Stimulated activated CD4-positive, alpha-beta T cell treated with anti-CD3 and anti-CD28 coated beads, TNF-alpha, amount 100 ng/mL, for 1 hour (primary cell): ENCODE measurements at places on chromosomes 1 and 21.
A peak's percentile ranks its signal among the peaks of the same experiment; 100 is the strongest.

DNA sequence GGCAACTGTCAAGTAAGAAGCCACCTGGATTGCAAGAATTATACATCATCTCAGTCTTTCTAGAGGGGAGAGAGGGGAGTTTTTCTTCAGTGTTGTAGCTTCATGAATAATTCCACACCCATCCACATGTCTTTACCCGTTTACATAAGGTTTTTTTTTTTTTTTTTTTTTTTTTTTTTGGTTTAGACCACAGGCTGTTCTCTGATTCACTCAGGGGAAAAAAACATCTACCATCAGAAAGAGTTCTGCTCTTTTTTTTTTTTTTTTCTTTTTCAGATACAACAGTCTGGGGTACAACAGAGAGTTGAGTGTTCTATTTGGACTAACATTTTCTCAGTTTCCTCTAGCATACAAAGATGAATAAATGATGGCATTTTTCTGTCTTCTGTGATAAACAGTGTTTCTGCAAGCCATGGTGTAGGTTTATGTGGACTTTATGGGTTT is 4.9 kb upstream of the KIF14 start:
- DNase-seq, result no peak

GRCh38 chr1:51415963-51416362 is 85.6 kb upstream of the TTC39A start:
- no peak for DNase-seq

DNA sequence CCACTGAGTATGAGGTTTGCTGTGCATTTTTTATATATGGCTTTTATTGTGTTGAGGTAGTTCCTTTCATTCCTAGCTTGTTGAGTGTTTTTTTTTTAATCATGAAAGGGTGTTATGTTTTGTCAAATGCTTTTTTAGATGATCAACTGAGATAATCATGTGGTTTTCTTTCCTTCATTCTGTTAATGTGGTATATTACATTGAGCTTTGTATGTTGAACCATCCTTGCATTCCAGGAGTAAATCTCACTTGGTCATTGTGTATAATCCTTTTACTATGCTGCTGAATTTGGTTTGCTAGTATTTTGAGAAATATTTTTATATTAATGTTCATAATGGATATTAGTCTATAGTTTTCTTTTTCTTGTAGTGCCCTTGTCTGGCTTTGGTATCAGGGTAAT is 11.1 kb upstream of the ZBTB40 start:
- DNase-seq, result no peak

DNA sequence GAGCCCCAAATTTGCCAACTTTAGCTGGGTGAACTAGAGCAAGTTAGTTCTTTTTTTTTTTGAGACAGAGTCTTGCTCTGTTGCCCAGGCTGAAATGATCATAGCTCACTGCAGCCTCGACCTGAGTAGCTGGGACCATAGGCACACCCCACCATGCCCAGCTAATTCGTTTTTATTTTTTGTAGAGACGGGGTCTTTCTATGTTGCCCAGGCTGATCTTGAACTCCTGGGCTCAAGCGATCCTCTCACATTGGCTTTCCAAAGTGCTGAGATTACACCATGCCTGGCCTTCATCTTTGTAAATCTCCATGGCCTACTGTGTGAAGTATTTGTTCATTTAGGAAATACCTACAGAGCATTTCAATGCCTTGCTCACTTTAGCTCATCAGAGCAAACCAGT is 105.6 kb upstream of the SLC44A3 start:
- DNase-seq, result no peak

DNA sequence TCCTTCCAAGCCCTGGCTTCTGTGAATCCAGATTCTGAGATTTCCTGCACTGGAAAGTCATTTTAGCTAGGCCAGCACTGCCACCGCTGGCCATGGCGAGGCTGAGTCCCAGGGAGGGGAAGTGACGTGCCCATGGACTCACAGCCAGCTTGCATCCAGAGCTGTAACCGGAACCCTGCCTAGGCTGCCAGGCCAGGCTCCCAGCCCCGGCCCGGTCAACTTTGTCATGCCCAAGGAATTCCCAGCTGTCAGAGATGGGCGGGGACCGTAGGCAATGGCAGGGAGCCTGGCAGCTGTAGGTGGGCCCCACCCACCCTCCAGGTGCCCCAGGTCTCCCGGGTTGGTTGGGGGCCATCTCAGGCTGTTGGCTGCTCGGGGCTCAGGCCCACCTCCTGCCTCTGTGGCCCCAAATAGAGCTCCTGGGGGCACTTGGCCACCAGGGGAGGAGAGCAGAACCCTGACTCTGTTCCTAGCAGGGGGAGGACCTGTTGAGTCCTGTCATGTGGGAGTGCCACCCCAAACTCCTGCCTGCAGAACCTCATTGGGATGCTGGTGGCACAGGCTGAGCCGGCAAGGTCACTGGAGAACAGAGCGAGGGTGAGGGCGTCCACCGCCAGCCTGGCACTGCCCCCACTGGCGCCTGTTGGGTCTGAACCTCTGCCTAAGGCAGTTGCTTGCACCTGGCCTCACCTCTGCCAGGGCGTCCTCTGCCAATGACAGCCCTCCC is 57.8 kb downstream of the FOXO6 start:
- DNase-seq, result no peak

DNA sequence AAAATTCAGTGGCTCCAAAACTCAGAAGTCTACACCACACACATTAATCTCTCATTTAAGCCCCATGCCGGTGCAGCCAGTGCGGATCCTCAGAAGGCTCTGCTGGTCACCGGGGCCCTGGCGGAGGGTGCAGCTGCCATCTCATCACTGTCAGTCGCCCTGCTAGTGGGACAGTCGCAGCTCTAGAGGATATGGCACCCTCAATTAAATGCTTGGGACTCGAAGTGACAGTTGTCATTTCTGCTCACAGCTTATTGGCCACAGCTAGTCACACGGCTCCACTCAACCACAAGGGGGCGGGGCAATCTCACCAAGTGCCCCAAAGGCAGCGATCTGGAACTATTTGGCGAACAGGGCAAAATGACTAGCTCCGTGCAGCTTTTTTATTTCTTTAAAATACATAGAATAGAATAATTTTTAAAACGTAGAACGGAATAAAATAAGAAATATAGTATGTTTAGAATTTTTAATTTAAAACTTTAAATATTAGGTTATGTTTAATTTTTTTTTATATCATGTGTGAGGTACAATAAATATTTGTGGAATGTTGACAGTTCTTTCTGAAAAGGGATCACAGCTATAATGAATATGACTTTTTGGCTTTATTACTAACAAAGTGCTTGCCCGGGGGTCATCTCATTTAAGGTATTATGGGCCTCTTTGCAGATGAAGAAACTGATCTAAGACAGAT is 8.0 kb upstream of the MAN1C1 start:
- peak; percentile 80 for DNase-seq

- DNase-seq, result no peak
Measured at GRCh38 chr1:51760872-51761271, 117.7 kb downstream of the NRDC start.

GRCh38 chr1:243261390-243261789 is 5.5 kb downstream of the SDCCAG8 start:
- DNase-seq, result no peak

GRCh38 chr1:33163621-33164519 is 18.0 kb downstream of the TRIM62 start:
- DNase-seq, result no peak

DNA sequence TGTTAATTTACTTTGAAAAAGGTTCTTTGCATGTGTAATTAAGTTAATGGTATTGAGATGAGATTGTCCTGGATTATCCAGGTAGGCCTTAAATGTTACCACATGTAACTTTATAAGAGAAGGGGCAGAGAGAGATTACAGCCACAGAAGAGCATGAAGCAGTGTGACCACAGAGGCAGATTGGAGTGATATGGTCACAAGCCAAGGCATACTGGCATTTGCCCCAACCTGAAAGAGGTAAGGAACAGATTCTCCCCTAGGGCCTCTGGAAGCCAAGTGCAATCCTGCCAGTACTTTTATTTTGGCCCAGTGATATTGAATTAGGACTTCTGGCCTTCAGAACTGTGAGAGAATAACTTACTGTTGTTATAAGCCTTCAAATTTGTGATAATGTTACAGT is 23.0 kb downstream of the RNF2 start:
- no peak for DNase-seq

DNA sequence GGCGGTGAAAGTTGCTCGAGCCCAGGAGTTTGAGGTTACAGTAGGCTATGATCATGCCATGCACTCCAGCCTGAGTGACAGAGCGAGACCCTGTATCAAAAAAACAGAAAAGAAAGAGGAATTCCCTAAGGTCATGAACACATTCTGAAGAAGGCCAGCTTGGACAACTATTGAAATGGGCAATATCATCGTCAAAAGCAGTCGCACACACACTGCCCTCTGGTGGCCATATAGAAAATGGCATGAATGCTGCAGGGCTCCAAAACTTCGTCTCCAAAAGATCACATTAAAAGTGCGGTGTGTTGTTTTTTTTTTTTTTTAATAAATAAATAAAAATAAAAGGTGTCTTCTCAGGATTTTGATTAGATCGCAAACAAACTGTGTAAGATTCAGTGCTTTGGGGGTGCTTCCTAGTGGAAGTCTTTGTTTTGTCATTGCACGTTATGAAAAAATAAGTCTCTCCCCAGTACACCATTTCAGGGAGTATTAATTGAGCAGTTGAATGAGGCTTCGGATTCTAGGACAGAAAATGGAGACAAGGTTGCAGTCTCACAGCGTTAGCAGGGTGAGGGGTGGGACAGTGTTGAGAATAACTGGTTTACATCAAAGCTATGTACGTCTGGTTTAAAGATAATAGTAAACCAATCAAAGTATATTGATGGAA is 87.5 kb upstream of the FMN2 start:
- DNase-seq, result no peak

- DNase-seq, result no peak
Measured at GRCh38 chr1:169326956-169327268, 40.7 kb downstream of the NME7 start.

DNA sequence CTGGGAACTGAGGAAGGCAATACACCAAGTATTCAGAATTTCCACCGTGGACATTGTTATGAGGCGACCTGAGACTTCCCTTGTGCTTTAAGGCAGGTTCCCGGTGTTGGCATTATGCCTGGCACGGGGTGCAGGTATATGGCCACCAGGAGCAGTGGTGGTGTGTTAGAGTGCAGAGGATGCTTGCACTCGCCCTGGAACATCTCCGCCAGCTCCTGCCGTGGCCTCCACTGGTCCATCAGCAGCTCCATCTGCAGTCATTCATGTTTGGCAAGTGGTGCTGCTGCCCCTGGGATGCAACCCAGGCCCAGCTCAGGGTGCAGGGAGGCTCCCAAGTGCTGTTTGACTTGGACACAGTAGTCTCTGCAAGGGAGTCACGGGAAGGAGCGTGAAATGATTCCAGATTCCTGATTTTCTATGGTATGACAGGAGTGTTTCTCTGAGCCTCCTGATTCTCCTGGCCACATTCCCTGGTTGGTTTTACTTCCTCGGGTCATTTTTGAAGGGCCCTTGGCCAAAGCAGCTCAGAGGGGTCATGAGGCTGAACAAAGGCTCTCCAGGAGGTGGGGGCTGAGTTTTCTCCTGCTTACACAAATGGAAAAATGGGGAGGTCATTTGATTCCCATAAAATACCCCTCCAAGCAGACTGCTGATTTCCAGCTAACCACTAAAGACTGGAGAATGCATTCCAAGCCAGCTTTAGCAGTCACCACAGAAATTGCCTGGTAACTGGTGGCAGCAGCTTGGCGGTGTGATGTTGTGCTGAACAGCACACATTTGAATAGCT is 60.4 kb upstream of the PSEN2 start:
- no peak for DNase-seq

GRCh38 chr1:172966844-172967540 is 83.7 kb downstream of the TNFSF18 start:
- no peak for DNase-seq

- DNase-seq, result no peak
Measured at GRCh38 chr1:43545695-43546387, 15.2 kb downstream of the PTPRF start.

DNA sequence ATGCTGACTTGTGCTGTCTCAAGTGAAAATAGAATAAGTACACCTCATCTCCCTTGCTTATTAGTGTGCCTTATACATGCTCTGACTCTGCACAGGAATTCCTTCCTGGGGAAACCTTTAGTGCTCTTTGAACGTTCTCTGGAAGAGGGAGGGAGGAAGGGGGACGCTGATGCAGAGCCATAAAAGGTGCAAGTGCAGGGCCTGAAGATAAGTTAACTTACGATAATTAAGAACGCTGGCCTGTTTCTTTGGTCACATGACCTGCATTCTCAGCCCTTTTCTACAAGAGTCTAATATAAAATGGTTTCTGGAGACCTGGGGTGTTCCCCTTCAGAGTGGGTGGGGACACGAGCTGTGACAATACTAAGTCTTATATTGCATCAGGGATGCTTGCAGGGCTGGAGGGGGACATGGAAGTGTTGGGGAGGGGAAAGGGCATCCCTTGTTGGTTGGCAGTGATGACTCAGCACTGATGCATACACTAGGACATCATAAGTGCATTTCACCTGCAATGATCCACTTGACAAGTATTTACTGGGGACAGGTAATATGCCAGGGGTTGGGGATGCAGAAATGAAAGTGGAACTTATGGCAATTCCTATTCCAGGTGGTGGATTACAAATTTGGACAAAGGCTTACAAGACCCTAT is 26.3 kb upstream of the KIAA0040 start:
- DNase-seq, result no peak

- DNase-seq, result peak; percentile 14
Measured at GRCh38 chr1:204975568-204976235, 67.3 kb upstream of the CNTN2 start.

GRCh38 chr1:116733476-116734365 is 20.5 kb upstream of the CD2 start:
- DNase-seq, result no peak

DNA sequence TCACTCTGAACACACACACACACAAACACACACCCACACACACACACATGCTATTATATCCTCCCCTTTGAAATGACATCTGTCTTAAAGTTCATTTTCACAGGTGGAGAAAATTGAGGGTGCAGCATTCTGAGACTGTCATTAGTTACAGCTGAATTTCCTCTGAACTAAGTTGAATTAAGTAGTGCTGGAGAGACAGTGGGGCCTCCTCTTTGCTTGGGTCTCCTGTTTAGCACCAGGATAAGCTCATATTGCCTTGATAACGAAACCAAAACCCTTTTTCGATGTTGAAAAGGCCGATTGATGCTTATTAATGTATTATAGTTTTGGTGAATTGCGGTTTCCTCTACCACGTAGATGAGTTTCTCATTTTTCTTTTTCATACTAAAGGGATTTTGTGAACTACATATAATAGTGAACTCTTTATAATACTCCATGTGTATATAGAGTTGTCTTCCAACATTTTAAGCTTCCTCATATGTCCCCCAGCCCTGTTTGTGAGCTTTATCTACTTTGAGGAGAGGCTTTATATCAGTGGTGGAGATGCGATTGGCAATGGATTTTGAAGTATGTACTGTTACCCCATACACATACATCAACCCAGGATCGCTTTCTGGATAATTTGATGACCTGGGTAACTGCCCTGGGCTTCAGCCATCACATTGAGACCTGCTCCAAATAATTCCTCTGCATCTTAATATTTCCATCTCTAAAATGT is 17.4 kb downstream of the DYNLT5 start:
- no peak for DNase-seq

- peak; percentile 28 for DNase-seq
Measured at GRCh38 chr1:84298328-84298683, 3.2 kb upstream of the SAMD13 start.

GRCh38 chr1:37258068-37258467 is 216.3 kb upstream of the ZC3H12A start:
- DNase-seq, result no peak
